HS-27A (cell line): ENCODE measurements at places on chromosomes 4 and X.

DNA sequence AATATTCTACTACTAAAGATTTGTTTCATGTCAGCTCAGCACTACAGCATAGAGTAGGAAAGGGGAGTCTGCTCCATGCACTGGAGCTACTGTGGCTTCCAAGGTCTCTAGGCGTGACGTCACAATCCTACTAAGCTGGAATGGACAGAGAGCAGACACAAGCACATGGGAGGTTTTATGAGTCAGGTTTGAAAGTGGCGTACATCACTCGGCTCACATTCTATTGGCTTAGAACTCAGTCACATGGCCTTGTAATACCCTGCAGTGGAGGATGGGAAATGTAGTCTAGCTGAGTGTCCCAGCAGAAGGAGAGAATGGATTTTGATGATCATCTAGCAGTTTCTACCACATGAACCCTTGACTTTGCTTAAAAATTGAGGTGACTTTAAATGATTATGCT, 624.8 kb upstream of the ATOH1 start:
- DNase-seq: no peak

- DNase-seq: no peak
Observed at GRCh38 chr4:2785613-2786012, 7.3 kb upstream of the SH3BP2 start.

- DNase-seq: no peak
Observed at GRCh38 chrX:46693149-46693548, 65.8 kb downstream of the SLC9A7 start.

- DNase-seq: no peak
Observed at GRCh38 chr4:110003401-110004187, 90.9 kb downstream of the EGF start.

DNA sequence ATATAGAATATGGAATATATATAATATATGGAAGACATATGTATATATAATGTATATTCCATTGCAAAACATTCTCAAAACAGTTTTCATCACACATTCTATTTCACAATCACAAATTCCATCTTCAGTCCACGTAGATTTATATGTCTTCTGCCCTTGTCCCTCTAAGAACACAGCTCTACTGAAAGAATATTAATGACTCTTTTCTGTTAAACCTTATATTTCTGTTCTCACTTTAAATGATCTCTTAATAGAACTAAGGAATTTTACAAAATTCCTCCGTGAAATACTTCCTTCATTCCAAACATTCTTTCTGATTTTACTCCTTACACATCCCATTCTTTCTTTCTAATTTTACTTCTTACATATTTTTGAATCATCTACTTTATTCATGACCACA, 1043.1 kb upstream of the PABPC4L start:
- DNase-seq: peak; percentile 64

- DNase-seq: no peak
Observed at GRCh38 chr4:81030981-81031791, 678 bp downstream of the BMP3 start.

DNA sequence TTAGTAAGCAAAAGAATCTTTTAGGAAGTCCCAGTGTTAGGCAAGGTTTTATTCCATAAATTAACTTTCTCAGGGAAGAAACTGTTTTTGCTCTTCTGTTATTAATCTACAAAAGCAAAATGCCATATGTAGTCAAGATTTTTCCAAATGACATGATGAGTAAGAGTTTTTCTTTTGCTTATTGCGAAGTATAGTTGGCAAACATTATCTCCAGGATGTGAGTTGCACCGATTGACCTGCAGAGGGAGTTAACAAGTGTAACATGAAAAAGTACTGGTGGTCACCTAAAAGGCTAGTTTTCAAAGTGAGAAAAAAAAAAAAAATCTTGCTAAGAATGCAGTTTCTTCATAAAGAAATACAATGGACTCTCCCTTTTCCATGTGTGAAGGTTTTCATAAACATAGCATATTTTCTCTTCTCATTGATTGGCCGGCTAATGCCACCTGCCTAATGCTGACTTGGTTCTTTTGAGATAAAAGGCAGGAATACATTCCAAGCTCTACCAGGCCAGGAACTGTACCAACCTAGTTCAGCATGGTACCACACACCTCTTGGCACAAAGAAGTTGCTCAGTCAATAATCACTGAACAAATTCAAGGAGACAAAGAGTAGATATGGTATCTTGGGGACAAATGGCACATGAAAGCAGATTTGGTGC, 100.2 kb downstream of the LNX1 start:
- DNase-seq: no peak

DNA sequence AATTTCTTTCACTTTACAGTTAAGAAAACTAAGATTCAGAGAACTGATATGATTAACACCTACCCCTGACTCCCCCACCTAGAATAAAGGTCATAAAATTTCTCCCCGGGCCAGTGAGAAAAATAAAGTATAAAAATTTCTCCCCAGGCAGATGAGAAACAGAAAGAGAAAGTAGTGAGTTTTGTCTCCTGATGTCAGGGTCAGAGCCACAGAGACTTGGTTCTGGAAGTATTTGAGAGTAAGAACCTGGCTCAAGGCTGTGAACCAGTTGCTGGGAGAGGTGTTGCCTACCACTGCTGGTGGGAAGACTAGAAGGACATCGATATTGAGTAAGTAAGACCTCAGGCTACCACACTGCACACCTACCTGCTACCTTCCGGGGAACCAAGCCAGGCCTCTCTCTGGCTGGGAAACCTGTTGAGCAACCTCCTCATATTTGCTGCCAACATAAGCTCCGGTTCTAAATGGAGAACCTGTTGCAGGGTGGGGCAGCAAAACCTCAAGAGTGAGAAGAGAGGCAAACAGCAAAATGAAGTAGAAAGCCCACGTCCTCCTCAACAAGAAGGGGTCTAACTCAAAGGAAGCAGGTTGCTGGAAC, 104.2 kb upstream of the PUDP start:
- DNase-seq: no peak

- DNase-seq: no peak
Observed at GRCh38 chrX:41471786-41472185, 24.6 kb downstream of the NYX start.

DNA sequence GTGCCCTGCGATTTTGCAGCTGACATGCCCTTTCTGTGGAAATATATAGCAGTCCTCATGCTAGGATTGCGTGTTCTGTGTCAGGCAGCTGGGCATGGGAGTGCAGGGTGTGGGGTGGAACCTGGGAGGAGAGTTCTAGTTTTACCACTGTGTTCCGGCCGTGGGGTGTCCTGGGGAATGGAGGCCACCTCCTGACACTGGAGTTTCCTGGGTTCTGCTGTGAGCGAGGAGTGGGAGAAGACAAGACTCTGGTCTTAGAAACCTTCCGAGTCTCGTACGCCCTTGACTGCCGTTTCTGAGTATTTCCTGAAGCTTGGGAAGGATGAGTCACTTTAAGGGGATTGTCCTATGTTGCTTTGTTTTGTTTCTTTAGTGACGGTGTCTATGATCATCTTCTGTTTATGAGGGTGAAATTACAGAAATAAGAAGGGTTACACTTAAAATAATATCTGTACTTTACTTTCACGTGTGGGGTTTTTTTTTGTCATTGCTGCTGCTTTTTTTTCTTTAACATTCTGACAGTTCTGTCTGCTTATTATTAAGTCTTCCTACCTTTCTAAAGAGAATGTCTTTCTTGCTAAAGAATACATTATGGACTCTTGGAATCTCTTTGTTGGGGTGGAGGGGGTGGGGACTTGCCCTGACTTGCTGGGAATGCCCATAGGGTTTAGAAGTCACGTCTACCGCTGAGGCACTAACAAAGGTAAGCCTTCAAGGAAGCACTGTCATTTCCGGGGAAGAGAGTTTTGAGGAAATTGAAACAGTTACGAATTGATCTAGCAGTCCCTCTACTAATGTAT, 19.1 kb downstream of the CD99 start:
- DNase-seq: peak; percentile 5

DNA sequence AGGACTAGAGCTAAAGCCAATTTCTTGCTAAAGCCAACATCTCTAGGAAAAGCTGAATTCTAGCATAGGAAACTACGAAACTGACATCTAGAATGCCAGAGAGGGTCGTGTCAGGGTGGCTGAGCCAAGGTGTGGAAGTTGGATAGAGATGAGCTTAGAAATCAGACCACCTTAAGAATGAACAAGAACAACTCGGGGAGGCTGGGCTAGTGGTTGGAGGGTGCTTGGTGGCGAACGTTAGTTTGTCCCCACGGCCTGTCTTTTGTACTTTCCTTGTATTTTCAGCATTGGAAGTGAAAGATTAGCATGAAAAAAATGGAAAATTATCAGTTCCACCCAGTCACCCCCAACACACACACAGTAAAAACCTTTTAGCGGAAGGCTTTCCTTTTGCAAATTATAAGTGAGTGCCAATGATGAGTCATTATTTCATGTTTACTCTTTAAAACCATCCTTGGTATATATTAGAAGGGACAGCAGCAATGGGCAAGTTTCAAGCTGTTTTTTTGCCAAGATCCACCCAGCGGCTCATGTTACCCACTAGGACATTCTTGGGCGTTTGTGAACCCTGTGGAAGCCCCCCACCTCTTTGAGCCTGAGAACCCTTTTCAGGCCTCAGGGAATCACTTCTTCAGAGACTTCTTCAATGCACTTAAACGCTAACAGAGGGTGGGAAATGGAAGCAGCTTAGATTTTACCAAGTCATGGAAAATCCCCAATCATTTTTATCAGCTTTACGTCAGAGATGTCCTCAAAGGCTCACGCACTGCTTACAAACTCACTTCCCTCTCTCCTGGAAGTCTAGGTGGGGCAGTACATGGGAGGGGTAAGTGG, 4.9 kb upstream of the PPEF1 start:
- no peak for DNase-seq

DNA sequence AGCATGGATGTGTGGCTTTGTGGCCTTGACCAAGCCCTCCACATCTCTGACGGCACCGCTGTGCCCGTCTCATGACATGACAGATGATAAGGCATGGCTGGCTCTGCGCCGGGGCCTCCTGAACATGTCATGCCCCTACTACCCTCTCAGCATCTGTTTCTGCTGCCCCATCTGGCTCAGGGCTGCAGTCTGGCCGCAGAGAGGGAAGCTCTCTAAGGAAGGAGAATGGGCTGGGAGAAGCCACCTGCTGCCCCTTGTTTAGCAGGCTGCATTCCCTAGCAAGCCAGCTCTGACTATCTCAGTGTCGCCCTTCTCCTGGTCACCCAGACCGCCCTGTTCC, 7.2 kb downstream of the ZNF185 start:
- DNase-seq: no peak

DNA sequence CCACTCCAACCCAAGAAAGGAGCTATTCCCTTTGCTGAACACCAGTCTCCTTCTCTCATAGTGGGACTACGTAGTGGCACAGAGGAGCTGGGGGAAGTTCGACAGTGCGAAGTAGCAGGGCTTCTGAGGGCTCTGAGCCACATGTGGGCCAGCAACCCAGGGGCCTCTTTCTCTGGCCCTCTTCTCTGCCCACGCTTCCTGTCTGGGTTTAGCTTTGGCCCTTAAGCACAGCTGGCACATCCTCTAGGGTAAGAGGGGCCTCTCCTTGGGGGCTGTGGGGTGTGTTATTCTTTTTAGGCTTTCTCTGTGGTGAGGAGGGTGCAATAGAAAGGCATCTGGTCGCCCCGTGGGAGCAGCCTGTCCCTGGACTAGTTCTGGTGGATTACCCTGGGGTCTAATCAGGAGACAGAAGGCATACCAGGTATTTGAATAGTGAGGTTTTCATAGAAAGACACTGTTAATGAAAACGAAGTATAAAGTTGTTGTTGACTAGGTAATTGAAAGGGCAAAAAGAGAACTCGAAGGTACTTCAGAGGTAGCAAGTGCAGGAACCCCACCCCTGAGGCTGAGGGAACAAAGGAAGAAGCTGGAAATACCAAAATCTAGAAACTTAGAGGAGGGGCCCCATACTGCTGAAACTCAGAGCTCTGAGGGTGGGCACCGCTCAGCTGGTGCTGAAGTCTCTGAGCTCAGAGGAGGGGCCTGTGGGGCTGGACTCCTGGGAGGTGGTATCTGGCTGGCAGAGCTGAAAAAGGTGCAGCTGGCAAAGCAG, 151.9 kb upstream of the RPS6KA3 start:
- DNase-seq: no peak

- no peak for DNase-seq
Observed at GRCh38 chrX:19285857-19286256, 57.9 kb upstream of the PDHA1 start.

GRCh38 chrX:69024931-69025330, 140.3 kb downstream of the PJA1 start:
- DNase-seq: no peak

- no peak for DNase-seq
Observed at GRCh38 chr4:98639108-98639507, 19.3 kb downstream of the TSPAN5 start.

DNA sequence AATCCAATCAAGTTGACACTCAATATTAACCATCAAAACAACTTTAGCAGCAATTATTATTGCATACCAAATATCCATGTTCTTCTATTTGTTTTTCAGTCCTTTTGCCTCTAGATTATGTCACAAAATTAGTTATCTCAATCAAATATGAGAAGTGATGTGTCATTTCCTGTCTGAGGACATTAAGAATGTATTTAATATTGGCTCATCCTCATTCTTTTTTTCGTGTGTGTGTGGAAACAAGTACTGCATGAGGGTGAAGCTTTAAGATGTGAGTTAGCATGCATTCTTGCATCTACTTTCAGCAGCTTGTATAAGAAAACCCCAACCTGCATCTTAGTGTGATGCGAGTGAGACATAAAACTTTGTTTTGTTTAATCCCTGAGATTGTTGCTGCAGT, 301.4 kb downstream of the GRIA2 start:
- no peak for DNase-seq

GRCh38 chrX:118560489-118560888, 64.9 kb downstream of the DOCK11 start:
- DNase-seq: no peak

DNA sequence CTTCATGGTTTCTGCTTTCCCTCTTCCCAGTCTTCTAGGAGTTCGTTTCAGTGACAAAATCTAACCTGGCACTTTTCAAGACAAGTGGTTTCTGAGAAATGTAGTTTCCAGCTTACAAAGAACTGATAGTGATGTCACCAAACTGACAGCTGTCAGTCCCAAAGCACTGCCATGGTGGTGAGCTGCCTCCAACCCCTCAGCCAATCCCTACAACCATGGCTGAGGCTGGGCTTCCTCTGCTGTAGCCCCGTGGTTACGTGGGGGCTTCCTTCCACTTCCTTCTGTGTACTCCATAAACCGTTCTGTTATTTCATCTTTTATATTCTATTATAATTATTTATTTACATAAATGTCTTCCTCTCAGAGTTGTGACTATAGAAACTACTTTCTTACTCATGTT, 198.6 kb upstream of the AGA start:
- no peak for DNase-seq

GRCh38 chr4:4559596-4559995, 17.7 kb upstream of the STX18 start:
- DNase-seq: no peak

DNA sequence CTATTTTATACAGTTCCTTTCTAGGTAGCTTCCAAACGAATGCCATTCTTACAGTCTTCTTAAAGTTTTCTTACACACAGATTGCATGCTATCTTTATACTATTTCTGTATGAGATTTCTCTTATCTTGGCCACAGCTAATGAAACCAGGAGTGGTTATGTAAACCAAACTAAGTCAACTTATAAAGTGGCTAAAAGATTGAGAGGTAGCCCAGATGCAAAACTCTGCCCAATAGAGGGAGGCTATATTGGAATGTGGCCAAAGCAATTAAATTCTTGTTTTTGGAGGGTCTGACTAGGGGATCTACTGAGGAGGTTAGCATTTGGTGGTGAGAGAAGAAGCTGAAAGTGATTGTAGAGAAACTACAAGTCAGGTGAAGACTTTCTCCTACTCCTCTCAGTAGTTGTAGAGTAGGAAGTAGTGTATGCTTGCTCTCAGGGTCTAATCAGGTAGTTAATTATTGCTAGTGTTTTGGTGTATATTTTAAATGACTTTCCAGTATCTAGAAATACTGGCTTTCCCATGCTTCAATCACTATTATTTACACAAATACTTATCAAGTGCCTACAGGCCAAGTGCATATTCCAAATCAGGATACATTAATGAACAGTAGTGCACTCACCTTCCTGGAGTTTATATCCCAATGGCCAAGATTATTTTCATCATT, 104.2 kb upstream of the HPGD start:
- no peak for DNase-seq
